ENCODE measurements at places on chromosomes 1 and 21.
A peak's percentile ranks its signal among the peaks of the same experiment; 100 is the strongest.

GRCh38 chr1:226870401-226871279 lies at the start of gene PSEN2:
Gene PSEN2 (plus strand): TSS chr1:226870616. CDS start chr1:226881908, 11,292 bp downstream.
- DNase-seq: peak; percentile 53

DNA sequence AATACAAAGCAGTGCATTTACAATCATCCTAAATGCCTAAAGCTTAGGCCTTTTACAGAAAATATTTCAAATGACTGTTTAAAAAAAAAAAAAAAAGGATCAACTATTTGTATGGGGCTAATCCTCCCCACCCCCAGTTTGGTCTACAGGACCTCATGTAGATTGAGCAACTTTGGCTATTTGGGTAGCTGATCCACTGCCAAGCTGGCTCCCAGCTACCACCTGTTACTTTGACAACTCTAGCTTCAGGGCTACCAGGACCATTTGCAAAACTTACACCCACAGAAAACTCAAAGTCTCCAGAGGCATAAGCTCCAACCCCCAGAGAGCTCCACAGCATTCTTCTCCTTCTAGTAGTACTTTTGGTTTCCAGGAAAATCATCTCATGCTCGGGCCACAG lies 29.4 kb downstream of the JAK1 start:
- no peak for DNase-seq

DNA sequence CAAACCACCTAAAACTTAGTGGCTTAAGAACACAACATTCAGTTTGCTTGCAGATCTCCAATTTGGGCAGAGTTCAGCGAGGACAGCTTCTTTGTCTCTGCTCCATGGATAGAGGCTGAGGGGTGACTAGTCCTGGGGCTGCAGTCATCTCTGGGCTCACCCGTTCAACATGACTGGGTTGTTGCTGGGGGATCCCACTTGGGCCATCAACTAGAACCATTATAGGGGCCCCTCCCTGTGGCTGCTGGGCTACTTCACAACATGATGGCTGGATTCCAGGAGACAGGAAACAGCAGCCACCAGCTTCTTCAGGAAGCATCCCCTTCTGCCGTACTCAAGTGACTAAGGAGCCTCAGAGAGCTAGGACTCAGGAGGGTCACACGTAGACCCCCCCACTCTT lies 140.9 kb downstream of the RHOU start:
- DNase-seq: no peak

GRCh38 chr1:77768006-77768405 lies 8.4 kb upstream of the USP33 start:
- no peak for DNase-seq

DNA sequence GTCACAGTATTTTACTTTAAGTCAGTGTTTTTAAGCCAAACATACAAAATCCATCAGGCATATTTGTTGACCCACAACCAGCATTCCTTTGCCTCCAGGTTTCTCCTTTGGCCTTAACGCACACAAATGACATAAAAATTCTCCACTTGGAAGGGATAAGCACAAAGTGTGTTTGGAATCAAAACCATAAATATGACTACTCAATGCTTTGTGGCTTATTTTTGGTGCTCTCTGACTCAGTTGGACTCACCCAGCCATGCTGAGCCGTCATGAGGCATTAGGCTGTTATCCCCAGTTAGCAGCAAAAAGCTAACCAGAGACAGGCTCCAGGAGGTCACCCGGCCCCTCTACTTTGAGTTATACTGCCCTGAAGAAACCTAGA lies 948 bp downstream of the PRUNE1 start:
- no peak for DNase-seq

Data from NCI-H1105 (cell line).